ENCODE measurements at places on chromosomes 12 and 14.
A peak's percentile ranks its signal among the peaks of the same experiment; 100 is the strongest.

GRCh38 chr12:105820429-105821125, 318.2 kb downstream of the NUAK1 start:
- peak; percentile 55 for DNase-seq

- DNase-seq: no peak
Observed at GRCh38 chr12:47449797-47450196, 256.0 kb downstream of the RPAP3 start.

DNA sequence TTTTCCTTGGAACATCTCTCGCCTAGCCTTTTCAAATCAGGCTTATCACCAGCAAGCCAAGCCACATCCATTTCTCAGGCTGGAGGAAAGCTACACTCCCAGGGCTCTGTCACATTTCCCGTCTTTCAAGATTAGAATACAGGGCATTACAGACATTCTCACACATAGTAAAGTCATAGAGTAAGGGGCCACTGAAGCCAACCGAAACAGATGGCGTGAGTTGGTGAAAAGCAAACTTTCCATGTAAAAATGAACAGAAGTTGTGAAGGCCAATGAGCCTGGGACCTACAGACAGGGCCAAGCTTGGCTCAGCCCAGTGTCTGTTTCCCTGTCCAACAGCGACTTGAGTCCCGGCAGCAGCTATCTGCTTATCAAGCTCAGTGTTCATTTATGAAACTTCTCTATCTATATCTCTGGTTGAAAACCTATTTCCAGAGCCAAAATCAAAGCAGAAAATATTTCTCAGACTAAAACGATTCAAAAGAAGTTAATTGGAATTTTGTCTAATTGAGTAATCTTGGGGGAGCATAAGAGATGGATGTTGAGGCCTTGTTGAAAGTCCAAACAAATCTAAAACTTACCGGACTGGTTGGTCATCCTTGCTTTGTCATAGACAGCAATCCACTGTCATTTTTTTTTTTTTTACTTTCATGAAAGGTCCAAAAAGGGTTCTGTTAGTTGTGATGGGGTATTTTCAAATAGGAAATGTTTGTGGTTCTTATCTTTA, 105.6 kb downstream of the DAAM1 start:
- no peak for DNase-seq

DNA sequence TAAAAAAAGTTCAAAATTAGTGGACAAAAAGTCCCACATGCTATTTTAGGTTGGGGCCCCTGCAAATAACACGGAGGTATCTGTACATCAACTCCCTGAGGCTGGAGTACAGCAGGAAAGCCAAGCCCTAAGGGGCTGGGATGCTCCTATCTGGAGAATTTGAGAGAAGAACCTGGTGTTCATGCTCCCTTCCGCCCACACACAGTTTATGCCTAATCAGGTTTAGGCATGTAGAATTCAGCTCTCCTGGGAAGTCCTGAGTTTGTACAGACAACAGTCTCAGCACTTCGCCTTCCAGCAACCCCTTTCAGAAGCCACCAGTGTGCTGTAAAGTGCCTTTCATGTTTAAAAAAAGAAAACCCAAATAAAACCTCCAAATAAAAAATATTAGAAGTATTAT, 237.3 kb upstream of the GRIP1 start:
- no peak for DNase-seq

DNA sequence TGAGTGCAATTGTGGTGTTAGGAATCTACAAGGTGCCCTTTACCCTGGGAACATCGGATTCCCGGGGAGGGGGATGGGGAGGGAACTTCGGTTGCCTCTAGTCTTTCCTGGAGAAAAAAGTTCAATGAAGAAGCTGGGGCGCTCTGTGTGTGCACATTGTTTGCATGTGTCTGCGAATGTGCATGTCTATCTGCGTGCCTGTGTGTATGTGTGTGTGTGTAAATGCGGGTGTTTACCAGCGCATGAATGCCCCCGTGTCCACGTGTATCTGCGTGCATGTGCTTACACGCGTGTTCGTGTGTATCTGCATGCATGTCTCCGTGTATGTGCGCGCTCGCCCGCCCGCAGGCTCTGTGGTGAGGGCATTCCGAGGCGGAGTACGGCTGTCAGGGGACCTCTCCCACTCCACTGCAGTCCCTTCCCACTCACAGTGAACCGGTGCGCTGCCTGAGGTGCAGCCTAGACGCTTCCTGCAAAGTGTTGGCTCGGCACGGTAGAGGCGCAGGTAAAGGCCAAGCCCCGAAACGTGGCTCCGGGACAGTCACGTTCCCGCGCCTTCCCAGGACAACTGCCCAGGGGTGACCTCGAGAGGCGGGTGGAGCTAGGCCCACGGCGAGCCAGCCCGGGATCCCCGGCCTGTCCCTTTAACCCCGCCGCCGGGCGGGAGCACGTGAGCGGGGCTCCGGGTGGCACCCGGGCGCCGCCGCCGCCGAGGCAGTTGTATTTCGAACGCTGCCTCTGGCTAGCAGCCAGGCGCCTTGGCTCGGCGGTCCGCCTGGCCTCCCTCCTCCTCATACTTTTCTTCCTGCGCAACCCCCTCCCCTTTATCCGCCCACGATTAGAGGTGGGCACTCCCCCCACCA, 539 bp upstream of the HMGA2 start:
- peak; percentile 17 for DNase-seq

- no peak for DNase-seq
Observed at GRCh38 chr14:21558703-21559170, 21.1 kb downstream of the OR10G3 start.

DNA sequence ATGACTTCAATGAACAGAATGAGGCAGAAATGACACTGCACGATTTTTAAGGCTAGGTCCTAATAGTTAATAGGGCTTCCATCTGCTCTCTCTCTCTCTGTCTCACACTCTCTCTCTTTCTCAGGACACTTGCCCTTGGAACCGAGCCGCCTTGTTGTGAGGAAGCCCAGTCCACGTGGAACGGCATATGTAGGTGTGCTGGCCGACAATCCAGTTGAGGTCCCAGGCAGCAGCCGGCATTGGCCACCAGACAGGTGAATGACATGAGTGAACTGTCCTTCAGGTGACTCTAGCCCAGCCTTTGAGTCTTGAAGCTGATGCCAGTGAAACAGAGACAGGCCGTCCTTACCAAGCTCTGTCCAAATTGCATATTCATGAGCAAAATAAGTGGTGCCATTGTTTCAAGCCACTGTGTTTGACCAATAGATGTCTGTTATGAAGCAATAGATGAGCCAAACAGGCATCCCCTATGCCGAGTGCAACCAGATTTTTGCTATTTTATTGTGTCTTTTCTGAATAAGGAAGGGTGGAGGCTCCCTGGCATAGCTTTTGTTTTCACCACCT, 217.5 kb upstream of the LHX5 start:
- DNase-seq: no peak

- no peak for DNase-seq
Observed at GRCh38 chr14:73760598-73761586, 46.7 kb upstream of the PNMA1 start.

GRCh38 chr14:54784060-54784459, 118.6 kb downstream of the GCH1 start:
- no peak for DNase-seq

DNA sequence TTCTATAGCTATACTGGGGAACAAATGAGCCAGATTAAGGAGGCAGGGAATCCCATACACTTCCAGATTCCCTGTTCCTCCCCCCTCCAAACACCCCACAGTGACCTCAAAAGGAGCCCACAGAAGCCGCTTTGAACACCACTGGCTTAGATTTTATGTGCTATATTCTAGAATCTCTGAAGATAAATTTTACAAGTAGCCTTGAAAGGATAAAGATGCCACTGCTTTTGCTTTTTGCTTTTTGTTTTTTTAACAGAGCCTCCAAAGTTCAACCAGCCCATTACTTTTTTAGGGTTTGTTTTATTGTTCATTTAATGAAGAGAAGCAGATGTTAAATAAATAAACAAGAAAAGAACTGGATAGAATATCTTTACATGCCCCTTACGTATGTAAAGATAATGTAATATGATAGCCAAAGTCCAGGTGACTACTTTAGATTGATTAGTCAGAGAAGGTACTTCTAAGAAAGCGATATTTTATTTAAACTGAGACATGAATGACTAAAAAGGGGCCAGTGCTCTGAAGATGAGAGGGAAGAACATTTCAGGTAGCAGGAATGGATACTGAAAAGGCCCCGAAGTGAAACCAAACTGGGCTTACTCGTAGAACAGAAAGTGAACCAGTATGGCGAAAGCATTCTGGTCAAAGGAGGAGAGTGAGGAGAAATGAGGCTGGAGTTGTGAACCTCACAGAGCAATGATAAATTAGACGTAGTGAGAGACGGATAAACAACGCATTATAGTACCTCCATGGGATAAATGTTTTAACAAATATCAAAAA, 44.6 kb downstream of the DUSP6 start:
- DNase-seq: no peak

- no peak for DNase-seq
Observed at GRCh38 chr14:104724981-104725771, 1.1 kb downstream of the ADSS1 start.

DNA sequence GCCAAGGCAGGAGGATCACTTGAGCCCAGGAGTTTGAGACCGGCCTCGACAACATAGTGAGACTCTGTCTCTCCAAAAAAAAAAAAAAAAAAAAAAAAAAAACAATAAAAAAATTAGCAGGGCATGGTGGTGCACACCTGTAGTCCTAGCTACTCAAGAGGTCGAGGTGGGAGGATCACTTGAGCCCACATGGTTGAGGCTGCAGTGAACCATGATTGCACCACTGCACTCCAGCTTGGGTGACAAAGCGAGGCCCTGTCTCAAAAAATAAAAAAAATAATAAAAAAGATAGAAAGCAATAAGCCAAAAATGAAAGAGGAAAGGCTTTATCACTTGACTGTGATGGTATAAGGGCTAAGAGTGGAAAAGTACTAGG, 10.2 kb upstream of the PEBP1 start:
- no peak for DNase-seq

- DNase-seq: no peak
Observed at GRCh38 chr14:62369919-62370560, 607.8 kb downstream of the SNAPC1 start.

- no peak for DNase-seq
Observed at GRCh38 chr12:111656016-111656415, 29.7 kb downstream of the BRAP start.

GRCh38 chr14:90536092-90536491, 139.3 kb downstream of the CALM1 start:
- DNase-seq: no peak

GRCh38 chr14:89614009-89614691, 197.1 kb upstream of the FOXN3 start:
- DNase-seq: no peak

DNA sequence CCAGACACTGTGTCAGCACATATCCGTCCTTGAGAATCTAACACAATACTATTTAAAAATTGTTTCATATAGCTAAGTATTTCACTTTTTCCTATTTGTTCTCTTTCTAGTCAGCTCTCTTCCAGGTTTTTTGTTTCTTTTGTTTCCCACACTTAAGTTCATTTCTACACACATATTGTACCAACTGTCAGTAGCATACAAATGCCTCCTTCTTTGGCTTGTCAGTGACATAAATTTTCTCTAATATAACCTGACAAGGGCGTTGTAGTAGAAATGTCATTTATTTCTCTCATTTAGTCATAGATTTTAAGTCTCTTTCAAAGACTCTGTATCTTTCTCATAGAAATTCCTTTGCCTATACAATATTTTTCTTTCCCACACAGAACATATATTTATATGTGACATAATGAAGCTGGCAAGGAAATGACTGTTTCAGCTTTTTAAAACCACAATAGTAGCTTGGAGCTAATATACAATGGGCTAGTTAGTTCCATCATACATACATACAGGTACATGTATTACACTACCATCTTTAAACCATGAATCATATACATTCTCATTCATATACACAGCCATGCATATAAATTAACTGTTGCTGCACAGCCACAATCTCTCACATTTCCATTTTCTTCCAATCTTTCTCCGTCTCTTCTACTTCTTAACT, 42.3 kb upstream of the EPS8 start:
- no peak for DNase-seq

DNA sequence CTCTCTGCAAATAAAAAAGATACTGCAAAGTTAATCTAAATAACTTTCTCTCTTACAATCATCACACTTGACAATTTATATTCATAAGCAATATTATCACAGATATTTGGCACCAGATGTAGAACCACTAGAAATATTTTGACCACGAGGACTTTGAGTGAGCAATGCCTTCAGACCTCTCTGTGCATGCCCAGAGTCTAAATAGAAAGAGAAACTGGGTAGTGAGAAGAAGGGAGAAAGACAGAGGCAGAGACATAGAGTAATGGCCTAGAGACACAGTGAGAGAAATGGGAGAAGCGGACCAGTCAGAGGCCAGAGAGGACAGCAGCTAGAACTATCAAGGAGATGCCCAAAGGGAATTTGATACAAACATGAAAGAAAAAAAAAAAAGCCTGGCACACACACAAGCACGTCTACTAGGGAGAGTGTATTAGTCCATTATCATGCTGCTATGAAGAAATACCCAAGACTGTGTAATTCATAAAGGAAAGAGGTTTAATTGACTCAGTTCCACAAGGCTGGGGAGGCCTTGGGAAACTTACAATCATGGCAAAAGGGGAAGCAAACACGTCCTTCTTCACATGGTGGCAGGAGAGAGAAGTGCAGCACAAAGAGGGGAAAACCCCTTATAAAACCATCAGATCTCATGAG, 41.1 kb downstream of the BMP4 start:
- DNase-seq: no peak

- no peak for DNase-seq
Observed at GRCh38 chr12:124684496-124684895, 117.1 kb upstream of the NCOR2 start.

GRCh38 chr14:20754308-20754707, 8.6 kb downstream of the EDDM3A start:
- no peak for DNase-seq

DNA sequence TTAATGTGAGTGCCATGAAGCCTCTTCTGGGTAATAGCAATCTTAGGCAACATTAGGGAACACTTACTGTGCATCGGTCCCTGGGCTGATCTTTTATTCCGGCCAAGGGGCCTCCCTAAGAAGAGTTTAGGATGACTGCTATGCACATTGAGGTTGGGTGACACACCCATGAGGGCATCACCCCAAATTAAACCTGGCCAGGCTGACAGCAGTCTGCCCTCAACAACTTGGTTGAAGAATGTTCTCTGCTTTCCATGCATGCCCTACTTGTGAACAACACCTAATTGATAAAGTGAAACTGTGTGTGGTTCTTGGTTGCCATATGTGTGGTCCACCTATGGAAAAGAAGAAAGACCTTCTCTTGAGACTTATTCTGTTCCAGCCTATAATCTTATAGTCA, 1098.0 kb downstream of the BCL11B start:
- DNase-seq: no peak

DNA sequence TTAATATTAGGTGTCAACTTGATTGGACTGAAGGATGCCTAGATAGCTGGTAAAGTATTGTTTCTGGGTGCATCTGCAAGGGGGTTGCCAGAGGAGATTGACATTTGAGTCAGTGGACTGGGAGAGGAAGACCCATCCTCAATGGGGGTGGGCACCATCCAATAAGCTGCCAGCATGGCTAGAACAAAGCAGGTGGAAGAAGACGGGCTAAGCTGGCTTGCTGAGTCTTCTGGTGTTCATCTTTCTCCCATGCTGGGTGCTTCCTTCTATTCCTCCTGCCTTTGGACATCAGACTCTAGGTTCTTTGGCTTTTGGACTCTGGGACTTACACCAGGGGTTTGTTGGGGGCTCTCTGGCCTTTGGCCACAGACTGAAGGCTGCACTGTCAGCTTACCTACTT, 87.4 kb downstream of the SLC38A1 start:
- DNase-seq: no peak
